ENCODE measurements at places on chromosomes 13 and 19. TPM values are rescaled to one million over a fixed set of nuclear protein-coding genes. Genes with fewer than 3 reads are reported as not detected.
A peak's percentile ranks its signal among the peaks of the same experiment; 100 is the strongest.

Gene ZSCAN4
- not detected for total RNA-seq

GRCh38 chr19:13796301-13797057 is 1.2 kb downstream of the ZSWIM4 start:
- peak; percentile 92 for DNase-seq

GRCh38 chr13:107838588-107839161 is 376.7 kb downstream of the LIG4 start:
- DNase-seq, result no peak

- DNase-seq, result no peak
These were observed 19.9 kb upstream of the MTIF3 start for GRCh38 chr13:27470075-27470820.

Gene FFAR2
- total RNA-seq, result 0.11 TPM

DNA sequence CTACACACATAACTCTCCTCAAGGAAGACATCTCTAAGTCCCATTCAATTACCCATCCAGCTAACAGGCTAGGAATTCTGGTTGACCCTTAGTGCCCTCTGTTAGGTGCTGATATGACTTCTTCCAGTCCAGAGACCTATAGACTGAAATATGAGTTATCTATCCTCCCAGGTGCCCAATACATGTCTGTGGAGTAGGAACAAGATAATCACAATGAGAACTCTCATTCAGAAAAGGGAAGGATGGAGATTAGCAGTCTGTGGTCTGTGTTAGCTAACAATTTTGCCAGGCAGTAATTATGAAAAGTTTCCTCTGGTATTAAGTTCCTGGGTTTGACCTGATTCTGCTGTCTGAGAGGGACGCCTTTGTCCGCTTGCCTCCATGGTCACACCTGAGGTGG is 44.2 kb upstream of the SLAIN1 start:
- no peak for DNase-seq

Gene ADGRE2
- 10.5 TPM for total RNA-seq

DNA sequence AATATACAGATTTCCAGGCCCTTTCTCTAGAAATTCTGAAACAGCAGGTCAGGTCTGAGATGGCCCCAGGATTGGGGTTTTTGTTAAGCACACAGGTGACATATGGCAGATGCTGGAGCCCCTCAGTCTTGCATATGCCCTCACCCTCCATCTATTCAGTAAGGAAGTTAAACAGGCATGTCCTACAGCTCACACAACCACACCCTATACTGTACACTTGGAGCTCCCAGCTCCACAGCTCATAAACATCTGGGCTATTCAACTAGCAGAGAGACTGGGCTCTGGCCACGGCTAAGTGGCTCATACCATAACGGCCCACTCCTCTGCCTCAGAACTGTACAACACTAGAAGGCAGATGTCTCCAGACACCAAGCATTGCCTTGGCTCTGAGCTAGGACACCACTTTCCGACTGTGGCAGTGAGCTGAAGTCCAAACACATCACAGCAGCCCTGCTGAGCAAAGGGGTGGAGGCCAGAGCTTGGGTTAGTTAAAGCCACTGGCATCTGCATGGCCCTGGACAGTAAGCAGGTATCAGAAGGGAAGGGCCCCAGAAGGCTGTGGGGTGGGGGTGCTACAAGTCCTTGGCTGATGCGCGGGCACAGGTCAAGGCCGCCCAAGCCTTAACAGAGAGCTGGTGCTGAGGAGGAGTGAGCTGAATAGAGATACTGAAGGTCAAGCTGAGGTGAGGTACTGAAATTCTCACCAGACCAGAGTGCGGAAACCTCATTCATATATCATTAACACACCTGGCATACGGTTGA is 79.1 kb downstream of the ABCC4 start:
- no peak for DNase-seq

- DNase-seq, result no peak
These were observed 8.0 kb downstream of the PTH2 start for GRCh38 chr19:49415102-49415809.

- DNase-seq, result no peak
These were observed 4.3 kb downstream of the RPL36 start for GRCh38 chr19:5694167-5694955.

Gene MLLT1
- total RNA-seq, result 22.7 TPM

DNA sequence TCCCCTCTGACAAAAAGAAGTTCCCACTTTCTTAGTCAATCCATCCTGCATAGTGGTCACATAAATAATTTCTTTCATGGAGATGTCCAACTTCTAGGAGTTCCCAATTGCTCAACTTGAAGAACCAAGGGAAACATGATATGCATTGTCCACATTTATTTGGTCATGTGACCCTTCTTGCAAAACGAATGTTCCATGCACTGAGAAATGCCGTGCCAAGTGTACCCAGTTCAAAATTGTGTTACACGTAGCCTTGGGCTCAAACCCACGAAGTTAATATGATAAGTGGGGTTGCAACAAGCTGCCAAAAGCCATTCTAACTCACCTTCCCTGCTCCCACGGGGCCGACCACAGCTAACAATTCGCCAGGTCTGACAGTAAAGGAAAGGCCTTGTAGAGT is 113.1 kb downstream of the ABCC4 start:
- peak; percentile 15 for DNase-seq

DNA sequence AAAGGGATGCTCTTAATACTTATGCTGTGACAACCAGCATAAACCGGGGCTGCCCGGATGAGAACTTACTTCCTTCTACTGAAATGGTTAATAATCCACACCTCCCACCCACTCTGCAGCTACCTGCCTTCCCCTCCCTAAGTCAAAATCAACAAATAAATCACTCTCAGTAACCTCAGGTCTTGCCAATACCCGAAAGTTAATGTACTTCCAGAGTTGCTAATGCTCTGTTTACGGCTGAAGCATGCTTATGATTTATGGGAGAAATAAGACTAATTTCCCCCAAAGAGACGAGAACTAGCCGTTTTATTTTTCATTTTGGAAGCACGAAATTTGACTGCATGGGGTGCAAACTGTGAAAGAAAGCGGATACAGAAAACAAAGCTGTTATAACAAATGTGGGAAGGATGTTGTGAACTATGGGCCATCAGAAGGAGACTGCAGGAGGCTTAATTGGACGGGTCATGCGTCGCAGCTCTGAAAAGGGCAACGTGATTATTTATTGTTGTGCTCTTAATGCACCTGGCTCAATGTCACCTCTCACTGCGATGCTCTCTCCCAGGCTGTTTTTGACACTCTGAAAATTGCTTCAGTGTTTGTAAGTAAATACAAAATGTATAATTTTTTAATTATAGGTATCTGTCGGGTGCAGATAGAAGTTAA is 114.0 kb upstream of the SLC7A1 start:
- no peak for DNase-seq

Gene ZNF878
- 0.27 TPM for total RNA-seq

DNA sequence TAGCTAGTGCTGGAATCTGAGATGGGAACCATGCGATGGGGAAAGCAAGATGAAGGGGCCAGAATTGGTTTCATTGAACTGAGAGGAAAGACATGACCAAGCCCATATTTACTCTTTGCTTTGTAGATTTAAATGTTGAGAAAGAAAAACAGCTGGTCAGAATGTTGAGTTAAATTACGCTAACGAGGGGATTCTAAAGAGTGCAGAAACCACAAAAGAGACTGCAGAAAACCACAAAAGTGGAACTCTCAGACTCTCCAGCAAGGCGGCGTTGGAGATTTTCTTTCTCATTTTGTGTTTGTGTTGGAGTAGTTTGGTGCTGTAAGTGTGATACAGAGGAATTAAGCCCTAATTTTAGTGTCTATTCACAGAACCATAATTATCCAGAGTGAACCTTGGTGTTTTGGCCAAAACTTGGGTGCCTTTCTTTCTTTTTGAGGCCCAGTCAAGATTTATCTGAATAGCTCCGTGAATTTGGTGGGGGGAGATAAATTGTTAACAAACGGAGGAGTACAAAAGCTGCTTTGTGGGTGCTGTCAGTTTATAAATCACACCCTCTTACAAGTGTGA is 26.3 kb downstream of the SAE1 start:
- DNase-seq, result no peak

DNA sequence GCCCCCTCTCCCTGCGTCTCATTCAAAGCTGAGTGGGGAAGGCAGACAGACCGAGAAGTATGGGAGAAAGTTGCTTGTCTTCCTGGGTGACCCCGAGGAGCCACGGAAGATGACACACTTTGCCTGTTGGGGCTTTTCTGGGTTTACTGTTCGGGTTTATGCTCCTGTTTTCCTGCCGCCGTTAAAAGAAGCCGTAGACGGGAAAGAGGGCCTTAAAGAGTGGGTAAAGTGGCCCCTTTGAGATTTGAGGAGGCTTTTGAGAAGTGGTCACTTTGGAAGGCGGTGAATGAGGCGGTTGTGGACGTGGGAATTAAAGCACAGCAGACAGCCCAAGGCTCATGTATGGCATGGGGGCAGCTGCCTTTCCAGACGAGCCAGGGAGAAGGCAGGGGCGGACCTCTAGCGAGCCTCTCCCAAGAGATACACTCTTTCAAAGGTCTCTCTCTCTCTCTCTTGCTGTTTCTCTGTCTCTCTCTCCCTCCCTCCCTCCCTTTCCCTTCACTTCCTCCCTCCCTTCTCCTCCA is 493 bp upstream of the LHFPL6 start:
- peak; percentile 30 for DNase-seq

DNA sequence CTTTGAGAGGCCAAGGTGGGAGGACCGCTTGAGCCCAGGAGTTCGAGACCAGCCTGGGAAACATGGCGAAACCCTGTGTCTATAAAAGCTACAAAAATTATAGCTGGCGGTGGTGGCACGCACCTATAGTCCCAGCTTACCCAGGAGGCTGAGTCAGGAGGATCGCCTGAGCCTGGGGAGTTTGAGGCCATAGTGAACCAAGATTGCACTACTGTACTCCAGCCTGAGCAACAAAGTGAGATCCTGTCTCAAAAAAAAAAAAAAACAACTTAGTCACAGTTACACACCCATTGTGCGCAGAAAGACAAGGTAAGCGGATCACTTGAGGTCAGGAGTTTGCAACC is 728 bp upstream of the DENND1C start:
- DNase-seq, result no peak

Gene PIN1
- 75.5 TPM for total RNA-seq

DNA sequence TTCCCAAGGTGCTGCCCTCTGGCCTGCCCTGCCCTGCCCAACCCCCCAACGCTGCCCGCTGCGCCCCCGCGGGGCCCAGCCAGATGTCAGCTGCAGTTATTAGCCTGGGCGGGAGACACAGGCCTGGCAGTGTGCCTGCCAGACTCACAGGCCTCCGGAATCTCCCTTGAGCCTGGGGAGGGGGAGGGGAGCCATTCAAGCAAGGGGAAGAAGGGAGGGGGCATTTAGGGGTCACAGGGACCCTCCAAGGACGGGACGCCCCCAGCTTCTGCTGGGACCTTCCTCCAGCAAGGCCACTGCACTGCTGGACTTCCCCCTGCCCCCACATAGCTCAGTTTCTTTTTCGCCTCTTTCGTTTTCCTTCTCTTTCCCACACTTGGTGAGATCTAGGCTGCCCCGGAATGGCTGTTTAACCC is 2.6 kb upstream of the JUNB start:
- peak; percentile 91 for DNase-seq

DNA sequence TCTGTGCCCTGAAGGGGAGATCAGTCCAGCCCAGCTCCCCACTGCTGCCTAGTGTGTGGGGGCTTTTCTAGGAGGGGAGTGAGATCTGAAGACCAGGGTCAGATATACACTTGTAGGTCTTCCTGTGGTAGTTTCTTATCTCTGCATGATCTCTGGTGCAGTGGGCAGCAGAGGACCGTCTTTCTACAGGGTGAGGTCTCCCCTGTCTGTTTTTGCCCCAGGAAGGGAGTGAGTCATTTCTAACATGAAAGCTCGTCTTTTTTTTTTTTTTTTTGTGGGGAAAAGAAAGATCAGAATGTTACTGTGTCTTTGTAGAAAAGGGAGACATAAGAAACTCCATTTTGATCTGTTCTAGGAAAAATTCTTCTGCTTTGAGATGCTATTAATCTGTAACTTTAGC is 8.8 kb upstream of the ZNF808 start:
- no peak for DNase-seq

GRCh38 chr13:60397704-60398378 is 821 bp downstream of the TDRD3 start:
- DNase-seq, result peak; percentile 62

GRCh38 chr19:1324806-1325567 is 39.3 kb downstream of the EFNA2 start:
- peak; percentile 65 for DNase-seq

DNA sequence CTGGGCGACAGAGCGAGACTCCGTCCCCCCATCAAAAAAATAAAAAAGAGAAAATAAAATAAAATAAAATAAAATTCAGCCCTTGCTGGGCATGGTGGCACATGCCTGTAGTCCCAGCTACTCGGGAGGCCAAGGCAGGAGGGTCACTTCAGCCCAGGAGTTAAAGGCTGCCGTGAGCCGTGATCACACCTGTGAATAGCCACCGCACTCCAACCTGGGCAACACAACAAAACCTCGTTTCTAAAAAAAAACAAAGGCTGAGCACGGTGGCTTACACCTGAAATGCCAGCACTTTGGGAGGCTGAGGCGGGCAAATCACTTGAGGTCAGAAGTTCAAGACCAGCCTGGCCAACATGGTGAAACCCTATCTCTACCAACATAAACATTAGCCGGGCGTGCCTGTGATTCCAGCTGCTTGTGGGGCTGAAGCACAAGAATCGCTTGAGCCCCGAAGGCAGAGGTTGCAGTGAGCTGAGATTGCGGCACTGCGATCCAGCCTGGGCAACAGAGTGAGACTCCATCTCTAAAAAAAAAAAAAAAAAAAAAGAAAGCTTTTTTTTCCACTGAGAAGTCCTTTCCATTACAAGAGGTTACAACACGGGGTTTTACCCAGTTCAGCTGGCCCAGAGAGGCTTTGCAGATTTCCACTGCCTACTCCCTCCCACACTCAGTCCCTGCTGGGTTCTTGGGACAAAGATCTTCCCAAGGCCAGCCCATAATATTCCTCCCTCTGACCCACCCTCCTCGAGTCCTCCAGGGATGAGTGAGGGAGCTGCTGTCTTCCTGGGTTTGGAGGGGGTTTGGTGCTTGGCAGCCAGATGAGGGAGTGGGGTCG is 6.4 kb downstream of the ANGPTL4 start:
- no peak for DNase-seq

GRCh38 chr13:113077953-113078901 is 27.4 kb upstream of the F7 start:
- no peak for DNase-seq

GRCh38 chr13:110702591-110703526 is 3.1 kb downstream of the CARS2 start:
- peak; percentile 50 for DNase-seq

All from adrenal gland (tissue), 19 donors.